ENCODE measurements at places on chromosomes 6 and 20.

DNA sequence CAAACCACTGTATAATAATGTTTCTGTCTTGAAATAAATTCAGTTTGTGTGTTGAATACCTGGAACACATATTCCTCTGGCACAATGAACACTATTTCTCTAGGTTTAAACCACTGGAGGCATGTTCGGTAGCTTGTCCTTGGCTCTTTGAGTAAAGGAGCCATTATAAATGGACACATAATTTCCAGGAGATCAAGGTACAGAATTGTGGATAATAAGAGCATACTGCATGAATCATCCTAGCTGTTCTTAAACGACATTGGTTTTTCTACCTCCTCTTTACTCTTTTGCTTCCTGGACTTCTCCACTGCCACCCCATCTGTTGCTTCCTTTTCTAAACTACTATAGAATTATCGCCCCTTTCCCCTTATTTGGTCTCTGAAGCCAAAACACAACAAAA lies 1.2 kb downstream of the CENPW start:
- DNase-seq = no peak

- DNase-seq = no peak
These were observed 181.8 kb downstream of the SASH1 start for GRCh38 chr6:148524471-148524882.

DNA sequence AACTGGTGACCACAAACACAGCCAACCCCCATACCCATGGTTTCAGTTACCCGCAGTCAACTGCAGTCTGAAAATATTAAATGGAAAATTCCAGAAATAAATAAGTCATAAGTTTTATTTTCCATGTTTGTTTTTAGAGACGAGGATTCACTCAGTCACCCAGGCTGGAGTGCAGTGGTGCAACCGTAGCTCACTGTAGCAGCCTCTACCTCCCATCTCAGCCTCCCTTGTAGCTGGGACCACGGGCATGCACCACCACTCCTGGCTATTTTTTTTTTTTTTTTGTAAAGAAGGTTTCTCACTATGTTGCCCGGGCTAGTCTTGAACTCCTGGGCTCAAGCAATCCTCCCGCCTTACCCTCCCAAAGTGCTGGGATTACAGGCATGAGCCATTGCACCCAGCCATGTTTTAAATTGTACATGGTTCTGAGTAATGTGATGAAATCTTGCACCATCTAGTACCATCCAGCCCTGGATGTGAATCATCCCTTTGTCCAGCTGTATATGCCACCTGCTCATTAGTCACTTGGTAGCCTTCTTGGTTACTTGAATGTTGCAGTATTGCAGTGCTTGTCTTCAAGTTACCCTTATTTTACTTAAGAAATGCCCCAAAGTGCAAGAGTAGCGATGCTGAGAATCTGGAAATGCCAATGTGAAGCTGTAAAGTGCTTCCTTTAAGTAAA lies 14.5 kb downstream of the CSNK2A1 start:
- DNase-seq = no peak

- no peak for DNase-seq
These were observed 298.1 kb upstream of the TCF21 start for GRCh38 chr6:133590814-133591213.

DNA sequence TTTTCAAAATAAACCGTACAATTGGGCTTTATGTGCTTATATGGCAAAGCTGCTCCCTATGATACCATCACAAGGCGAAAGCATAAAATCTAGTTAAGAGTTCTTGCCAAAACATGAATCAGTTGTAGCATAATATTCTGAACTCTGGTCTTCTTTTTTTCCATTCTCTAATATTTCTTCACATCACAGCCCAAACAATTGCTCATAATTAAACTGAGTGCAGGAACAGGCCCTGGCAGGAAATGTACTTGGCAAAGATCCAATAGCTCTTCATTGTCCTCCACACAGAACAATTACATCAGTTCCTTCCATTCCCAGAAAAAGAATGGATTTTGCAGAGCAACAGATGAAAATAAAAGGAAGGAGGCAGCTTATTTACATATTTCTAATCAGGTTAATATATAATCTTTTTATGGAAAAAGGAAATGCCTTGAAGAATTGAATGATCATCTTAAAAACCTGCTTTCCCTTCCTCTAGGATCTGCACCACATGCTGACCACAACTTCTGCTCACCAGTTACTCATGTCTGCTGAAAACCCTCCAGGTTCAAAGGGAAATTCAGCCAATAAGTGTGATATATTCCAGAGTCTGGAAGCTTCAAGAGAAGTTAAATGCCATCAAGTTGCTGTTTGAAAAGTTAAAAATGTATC lies 123.3 kb upstream of the COL21A1 start:
- DNase-seq = no peak

- no peak for DNase-seq
These were observed 754.6 kb upstream of the MAP3K7 start for GRCh38 chr6:91341473-91341872.

DNA sequence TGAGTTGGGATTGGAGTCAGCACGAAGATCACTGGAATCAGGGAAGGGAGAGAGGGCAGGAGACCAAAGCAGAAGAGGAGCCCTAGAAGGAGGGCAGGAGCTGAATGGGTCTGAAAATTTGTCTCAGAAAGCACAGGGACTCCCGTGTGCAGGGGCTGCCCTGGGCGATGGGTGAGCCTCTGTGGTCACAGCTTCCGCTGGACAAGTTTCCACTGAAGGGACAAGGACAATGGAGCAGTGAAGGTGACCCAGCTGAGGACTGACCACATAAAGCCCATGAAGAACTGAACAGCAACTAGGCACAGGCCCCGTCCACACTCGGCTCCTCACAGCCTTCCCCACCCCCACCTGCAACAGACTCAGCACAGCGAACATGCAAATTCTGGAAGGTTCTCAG lies 3.5 kb downstream of the HLA-C start:
- DNase-seq = no peak

- no peak for DNase-seq
These were observed 10.2 kb downstream of the HDAC2 start for GRCh38 chr6:113960795-113961194.
